LHCN-M2 (cell line): ENCODE measurements at places on chromosomes 5 and 9.

DNA sequence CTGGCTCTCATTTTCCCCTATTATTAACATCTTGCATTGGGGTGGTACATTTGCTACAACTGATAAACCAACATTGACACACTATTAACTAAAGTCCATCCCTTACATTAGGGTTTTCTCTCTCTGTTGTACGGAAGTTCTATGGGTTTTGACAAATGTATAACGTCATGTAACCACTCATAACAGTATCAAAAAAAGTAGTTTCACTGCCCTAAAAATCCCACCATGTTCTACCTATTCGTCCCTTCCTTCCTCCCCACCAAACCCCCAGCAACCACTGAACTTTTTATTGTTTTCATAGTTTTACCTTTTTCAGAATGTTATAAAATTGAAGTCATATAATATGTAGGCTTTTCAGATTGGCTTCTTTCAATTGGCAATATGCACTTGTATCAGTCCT, 40.1 kb downstream of the MLLT3 start:
- no peak for DNase-seq

- peak; percentile 26 for DNase-seq
These were observed 1417.0 kb upstream of the ACO1 start for GRCh38 chr9:30967476-30967875.

- peak; percentile 33 for DNase-seq
These were observed 113.0 kb downstream of the PAM start for GRCh38 chr5:102867992-102868662.

DNA sequence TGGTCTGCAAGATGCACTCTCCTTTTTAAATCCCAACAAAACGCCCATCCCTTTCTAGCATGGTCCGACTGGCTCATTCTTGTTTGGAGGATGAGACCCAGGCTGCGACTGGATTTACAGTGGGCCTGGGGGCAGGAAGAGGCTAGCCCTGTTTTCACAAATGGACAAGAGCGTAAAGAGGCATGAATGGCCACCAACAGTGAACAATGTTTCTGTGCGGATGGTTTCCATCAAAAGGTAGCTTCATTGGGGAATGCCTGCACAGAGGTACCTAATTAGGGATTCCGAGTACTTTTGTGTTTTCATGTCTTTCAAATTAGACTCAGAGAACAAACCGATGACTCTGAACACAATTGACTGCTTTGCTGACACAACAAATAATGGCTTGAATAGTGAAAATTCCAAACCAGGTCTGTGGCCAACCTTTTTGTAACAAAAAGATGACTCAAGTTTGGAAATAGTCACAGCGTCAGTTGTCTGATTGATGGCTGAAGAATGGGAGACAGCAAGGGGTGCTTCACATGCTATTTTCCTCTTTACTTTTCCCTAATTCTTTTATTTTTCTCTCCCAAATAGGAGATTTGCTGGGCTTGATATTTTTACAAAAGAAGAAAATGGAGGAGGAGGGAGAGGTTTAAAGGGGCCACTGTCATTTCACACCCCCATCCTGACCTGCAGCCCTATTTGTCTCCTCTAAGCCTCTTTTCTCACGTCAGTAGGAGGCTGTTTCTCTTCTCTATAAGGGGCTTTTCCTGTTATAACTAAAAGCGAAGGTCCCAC, 208.1 kb upstream of the S1PR3 start:
- DNase-seq: peak; percentile 43

DNA sequence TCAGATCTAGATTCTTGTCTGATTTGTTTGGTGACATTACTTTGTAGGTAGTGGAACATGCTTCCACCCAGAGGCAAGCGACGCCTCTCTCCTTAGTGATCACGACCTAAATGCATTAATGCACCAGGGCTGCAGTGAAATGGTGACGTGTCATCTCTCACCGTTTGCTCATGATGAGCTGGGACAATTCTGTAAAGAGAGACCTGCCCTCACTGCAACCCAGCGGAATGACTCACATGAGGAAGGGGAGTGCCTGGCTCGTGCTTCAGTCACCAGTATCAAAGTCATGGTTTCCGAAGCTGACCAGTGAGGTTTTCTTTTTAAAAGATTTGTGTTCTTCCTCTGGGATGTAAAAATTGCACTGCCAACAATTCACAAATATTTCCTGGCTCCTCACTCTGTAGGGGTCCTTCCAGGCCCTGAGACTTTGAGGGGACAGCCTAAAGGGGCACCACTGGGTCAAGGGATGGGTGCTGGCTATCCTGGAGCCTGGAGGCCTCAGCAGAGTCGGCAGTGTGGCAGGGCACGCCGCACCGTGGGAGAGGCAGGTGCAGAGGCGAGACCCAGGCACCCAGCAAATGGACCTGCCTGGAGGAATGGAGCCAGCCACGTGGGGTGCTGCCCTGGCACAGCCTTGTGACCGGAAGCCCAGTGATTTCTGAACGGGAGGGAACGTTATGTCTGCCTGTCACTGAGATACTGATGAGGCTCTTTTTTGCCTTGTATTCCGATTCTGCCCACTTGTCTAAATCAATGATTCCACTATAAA, 17.3 kb downstream of the QSOX2 start:
- DNase-seq: peak; percentile 56

- DNase-seq: no peak
These were observed 3.9 kb downstream of the CCDC183 start for GRCh38 chr9:136799854-136800657.

GRCh38 chr5:120516805-120517204, 52.7 kb downstream of the PRR16 start:
- peak; percentile 73 for DNase-seq

- no peak for DNase-seq
These were observed 100.2 kb downstream of the PIK3R1 start for GRCh38 chr5:68315679-68316271.

DNA sequence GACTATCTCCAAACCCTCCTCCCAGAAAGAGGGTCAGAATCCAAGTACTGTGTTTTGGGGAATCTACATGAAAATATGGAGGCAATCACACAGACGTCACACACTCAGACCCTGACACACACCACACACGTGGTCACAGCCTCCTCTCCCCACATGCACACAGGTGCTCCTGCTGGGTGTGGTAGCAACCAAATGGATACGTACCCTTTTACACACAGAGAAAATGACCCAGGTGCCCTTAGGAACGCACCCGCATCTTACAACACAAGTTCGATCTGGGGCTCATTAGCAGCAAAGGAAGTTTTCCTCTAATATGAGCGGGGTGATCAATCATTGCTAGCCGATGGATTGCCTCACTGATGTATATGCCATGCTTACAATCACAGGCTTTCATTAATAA, 480.2 kb upstream of the KLF4 start:
- DNase-seq: no peak

DNA sequence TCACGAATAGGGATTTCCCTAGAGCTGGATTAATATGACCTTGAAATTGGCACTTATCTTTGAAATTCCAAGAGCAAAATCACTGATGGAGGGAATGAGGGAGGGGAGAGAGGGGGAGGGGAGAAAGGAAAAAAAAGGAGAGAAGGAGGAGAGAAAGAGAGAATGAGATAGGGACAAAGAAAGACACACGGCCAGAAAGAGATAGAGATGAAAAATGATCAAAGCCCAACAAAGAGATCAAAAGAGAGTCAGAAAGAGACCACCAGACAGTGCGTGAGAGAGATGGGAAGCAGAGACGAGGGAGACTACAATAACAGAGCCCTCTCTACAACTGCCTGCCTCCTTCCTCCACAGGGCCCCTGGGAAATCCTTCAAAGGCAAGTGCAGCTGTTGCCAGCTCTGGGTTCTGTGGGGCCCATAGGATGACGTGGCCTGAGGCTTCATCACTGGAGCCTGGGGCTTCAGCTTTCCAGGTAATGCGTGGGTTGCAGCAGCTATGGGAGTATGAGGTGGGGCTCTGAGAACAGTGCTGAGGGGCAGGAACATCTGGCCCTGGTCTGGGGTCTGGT, 58.3 kb upstream of the SHB start:
- peak; percentile 63 for DNase-seq

GRCh38 chr5:82356808-82357671, 78.9 kb upstream of the RPS23 start:
- no peak for DNase-seq

DNA sequence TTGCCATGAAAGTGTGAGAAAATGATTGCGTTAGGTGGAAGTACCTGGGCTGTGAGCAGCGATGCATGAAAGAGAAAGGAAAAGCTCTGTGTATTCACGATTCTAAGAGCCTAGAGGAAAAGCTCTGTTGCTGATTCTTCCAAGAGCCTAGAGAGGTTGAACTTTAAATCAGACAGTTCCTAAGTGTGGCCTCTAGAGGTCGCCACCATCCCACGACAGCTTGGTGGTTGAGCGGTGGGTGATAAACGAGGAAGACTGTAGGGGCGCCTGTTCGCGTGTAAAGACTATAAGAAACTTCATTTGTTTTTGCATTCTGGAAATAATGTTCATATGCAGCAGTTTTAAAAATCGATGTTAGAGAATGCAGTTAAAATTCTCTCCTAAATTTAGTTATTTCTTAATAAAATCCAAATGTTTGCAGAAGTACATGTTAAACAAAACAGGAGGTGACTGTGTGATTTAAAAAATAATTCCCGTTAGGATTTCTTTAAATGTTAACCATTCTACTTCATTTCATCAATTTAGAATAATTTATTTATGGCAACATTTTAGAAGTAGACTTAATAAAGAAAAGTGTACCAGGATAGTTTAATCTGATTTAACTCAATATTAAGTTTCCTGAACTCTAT, 107.7 kb downstream of the TENT4A start:
- DNase-seq: peak; percentile 24

- peak; percentile 57 for DNase-seq
These were observed at the start of gene EPB41L4B for GRCh38 chr9:109320742-109321448. Gene EPB41L4B (minus strand): TSS chr9:109321059. CDS start chr9:109320446, 613 bp downstream.

GRCh38 chr9:7760014-7760415, 39.6 kb downstream of the DMAC1 start:
- DNase-seq: peak; percentile 43

DNA sequence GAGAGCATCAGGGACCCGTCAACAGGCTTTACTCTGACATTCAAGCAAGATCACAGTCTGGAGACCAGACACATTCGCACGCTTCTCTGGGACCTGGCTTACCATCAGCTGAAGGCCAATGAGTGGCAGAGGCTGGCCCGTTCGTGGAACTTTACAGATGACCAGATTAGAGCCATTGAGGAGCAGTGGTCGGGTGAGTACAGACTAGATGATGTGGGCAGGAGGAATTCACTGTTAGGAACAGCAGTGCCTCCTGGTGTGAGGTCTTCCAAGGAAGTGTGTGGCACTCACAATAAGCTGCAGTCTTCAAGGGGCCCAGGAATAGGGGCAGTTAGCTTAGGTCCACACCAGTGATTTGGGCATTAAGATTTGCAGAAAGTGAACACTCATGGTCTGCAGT, 50.4 kb downstream of the POC5 start:
- no peak for DNase-seq

DNA sequence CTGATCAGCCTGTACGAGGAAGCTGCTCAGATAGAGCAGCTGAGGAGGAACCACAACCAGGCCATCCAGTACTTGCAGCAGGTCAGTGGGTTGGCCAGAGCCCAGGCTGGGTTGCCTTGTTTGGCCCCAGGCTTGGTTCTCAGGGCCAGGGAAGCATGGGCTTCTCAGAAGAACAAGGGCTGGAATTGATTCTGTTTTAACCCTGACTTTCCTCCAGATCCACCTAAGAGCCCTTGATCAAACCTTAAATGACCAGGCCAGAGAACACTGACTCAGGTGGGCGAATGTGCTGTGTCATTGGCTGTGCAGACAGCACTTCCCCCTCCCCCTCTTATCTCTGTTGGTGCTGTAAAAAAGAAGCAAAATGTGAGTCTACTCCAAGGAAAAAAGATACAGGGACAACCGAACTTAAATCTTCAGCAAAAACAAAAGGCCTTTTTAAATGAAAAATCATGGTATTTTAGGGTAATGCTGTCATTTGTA, 28.1 kb downstream of the TTC23L start:
- no peak for DNase-seq

DNA sequence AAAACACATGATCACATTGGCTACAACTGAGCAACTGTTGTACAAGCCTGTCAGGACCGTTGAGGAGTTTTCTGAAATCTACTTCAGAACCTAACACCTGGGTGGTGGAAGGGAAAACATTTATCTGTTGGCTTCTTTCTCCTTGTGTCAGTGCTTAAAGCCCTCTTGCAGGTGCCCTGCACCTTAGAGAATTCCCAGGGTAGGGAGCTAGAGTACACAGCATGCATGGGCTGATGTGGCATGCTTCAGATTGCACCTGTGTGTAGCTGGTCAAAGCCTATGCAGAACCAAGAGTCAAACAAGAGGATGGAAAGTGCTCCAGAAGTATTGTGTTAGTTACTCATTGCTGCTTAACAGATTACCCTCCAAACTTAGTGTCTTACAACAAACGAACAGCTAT, 33.6 kb upstream of the ZBED3 start:
- no peak for DNase-seq

DNA sequence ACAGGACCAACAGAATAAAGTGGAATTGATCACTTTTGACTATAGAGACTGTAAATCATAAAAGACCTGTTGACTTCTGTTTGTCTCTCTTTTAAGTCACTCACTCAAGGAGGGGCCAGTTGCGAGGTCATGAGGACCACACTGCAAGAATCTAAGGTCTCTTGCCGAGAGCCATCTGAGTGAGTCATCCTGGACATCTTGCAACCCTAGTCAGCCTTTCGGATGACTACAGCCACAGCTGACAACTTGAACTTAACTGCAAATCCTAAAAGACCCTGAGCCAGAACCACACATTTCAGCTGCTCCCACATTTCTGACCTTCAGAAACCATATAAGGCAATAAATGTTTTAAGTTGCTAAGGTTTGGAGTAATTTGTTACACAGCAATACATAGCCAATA, 129.7 kb upstream of the RAD23B start:
- peak; percentile 87 for DNase-seq

DNA sequence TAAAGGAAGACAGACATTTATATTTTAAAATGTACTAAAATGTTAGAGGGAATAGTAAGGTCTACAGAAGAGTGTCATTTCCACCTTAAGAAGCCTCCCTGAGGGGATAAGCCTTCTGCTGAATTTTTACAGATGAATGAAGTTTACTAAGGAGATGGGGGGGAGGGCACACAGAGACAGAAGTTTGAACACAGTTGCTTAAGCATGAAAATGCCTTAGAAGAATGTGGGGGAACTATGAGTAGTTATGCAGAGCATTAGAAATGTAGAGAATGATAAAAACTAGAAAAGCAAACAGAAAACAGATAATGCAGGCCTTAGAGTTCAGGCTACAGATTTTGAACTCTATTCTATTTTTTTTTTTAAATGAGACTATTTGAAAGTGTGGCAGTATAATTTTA, 232.2 kb upstream of the VLDLR start:
- DNase-seq: no peak

DNA sequence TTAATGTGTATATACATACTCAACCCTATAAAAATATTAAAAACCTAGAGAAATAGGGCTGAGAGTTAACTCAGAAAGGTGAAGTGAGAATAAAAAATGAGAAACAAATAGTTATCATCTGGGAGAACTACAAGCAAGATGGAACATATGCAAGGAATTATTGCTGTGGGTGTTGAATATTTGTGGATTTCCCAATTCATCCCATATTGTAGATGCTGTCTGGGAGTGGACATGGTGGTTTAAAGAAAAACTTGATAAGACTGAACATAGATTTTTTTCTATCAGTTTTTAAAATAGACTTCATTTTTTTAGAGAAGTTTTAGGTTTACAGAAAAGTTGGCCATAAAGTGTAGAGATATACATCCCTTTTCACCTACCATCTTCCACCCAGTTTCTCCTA, 263.5 kb downstream of the SPATA31D1 start:
- no peak for DNase-seq

- peak; percentile 62 for DNase-seq
These were observed 2.1 kb upstream of the TTLL11 start for GRCh38 chr9:122095010-122095767.
